ENCODE measurements at places on chromosomes 1 and 21.

- DNase-seq = no peak
Observed at GRCh38 chr1:202069662-202070061, 53.1 kb upstream of the GPR37L1 start.

- peak; percentile 33 for DNase-seq
Observed at GRCh38 chr1:235642011-235642942, 7.3 kb downstream of the GNG4 start.

DNA sequence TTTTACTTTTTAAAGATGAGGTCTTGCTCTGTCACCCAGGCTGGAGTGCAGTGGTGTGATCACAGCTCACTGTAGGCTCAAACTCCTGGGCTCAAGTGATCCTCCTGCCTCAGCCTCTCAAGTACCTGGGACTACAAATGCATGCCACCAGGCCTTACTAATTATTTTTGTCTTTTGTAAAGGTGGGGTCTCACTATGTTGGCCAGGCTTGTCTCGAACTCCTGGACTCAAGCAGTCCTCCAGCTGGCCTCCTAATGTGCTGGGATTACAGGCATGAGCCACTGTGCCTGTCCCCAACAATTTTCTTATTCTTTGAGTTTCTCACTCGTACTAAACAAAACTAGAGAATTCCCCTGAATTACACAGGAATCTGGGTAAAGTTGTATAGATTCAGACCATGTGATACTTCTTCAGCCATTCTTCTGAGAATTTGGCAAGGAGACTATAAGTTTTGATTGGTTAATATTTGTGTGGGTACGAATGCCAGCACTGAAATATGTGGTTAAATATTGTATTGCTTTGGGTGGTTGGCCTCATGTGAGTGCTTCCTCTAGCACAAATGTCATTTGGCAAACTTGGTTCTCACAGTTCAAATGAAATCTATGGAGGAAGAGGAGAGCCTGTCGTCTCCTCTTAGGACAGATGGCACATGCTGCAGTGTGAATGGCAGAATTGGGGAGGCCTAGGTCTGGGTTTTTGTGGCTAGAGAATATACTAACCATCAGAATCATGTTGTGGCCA is 104.9 kb downstream of the RUNX1 start:
- no peak for DNase-seq

DNA sequence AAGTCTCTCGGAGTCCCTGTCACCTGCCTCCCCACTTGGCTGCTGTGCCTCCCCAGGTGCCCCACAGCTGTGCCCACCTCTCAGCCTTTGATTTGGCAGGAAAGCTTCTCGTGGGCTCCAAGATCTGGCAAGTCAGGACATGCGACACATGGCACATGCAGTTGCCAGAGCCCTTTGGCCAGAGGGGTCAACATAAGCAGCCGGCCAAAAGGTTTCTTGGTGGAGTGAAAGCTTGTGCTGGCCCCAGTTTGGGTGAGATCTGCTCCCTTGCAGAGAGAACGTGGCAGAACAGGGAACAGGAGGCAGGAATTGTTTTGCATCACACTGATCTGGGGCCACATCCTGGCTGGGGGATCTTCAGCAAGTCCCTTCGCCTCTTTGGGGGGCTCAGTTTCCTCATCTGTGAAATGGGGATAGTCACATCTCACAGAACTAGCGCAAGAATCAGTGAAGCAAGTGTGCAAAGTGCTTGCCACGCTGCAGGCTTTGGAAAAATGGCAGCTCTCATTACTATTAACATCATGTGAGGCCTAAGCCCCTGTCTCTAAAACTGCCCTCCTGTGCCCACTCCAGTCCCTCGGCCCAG is 232.6 kb downstream of the TRABD2B start:
- no peak for DNase-seq

DNA sequence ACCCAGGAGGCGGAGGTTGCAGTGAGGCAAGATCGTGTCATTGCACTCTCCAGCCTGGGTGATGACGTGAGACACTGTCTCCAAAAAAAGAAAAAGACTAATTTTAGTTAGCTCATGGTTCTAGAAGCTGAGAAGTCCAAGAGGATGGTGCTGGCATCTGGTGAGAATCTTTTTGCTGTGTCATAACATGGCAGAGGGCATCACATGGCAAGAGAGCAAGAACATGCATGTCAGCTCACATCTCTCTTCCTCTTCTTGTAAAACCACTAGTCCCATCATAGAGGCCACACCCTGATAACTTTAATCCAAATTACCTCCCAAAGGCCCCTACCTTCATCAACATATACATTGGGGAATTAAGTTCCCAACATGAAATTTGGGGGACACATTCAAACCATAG is 13.8 kb upstream of the CNN3 start:
- DNase-seq = peak; percentile 32

- DNase-seq = peak; percentile 25
Observed at GRCh38 chr1:186960861-186961260, 132.1 kb downstream of the PLA2G4A start.

GRCh38 chr21:43895196-43895595 is 30.2 kb downstream of the AGPAT3 start:
- peak; percentile 51 for DNase-seq

DNA sequence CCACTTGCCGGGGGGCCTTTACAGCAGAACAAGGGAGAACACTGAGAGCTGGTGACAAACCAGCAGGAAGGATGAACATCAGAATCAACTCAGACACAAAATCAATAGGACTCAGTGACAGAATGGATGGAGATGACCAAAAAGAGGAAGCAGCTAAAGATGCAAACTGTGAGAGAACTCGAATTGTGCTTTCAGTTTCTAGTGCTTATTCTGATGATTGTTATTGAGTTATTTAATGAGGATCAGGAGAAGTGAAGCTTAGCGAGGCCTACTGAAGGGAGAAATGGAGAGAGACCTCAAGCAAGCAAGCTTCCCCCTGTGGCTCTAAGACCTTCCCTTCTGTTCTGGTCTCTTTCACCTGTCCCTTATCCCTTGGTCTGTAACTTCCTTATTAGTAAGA is 30.3 kb upstream of the TMEM125 start:
- DNase-seq = peak; percentile 29

- DNase-seq = no peak
Observed at GRCh38 chr1:101511202-101511891, 274.5 kb downstream of the S1PR1 start.

- DNase-seq = peak; percentile 94
Observed at GRCh38 chr1:26697978-26698849, 2.4 kb downstream of the ARID1A start.

DNA sequence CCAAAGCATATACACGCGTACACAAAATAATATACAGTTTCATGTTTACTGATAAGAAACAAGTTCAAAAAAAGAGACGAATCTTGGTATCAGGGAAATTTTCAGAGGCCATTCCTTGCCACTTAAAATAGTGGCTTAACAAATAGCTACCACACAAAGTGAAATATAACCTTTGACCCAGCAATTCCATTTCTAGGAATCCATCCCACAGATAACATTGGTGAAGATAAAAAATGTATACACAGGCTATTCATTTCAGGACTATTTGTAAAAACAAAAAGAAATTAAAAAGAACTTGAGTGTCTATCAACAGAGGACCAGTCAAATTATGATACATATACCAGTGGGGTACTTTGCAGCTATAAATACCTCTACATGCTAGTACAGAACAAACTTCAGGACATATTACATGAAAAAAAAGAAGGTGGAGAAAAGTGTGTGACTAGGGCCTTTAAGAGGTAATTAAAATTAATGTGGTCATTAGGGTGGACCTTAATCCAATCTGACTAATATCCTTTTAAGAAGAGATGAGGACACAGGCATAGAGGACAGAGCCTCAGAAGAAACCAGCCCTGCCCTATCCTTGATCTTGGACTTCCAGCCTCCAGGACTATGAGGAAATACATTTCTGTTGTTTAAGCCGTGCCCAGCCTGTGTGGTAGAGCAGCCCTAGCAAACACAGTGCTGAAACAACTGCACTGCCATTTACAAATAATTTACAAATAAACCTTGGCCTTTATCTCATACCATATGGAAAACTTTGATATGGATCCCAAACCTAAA is 7.8 kb downstream of the UBE2G2 start:
- DNase-seq = no peak
